HepG2 (cell line): ENCODE measurements at places on chromosomes 16 and 17.

GRCh38 chr16:57637424-57637823 lies 9.0 kb downstream of the ADGRG1 start:
- DNase-seq: no peak

DNA sequence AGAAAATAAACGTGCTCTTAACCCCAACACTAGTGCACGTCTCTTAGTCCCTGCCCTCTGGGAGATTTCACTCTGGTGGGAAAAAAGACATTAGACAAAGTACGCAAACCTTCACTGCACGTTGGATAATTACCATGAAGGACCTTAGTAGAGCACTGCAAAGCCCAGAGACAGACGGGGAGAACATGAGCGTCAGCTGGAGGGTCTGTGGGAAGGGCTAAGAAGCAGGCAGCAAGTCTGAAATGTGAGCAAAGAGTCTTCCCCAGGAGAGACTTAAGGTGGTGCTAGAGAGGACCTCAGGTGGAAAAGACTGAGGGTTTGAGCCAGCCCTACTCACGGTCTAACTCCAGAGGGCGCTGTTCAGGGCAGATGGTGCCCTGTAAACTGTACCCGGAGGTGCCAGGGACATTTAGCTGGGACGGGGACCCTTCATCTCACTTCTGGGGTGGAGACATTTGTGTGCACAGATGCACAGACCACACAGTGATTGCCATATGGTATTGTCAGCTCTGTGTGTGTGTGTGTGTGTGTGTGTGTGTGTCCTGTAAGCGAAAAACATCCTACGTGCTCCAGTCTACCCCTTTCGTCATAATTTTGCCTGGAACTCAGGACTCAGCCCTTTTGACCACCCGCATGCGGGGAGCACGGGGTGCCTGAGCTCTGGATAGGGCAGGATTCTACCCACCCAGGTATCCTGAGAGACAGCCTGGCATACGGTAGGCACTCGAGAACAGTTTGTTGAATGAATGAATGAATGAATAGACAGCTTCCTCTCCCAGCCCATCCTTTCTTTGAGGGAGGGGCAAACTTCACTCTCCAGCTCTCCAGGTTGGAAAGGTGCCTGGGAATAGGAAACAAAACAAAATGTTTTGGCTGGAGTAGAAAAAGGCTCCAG lies 10.1 kb upstream of the STAC2 start:
- peak; percentile 60 for DNase-seq

- DNase-seq: no peak
Measured at GRCh38 chr16:88840600-88841215, 16.0 kb downstream of the GALNS start.

GRCh38 chr16:56709443-56710040 lies 20.4 kb upstream of the NUP93 start:
- DNase-seq: no peak

DNA sequence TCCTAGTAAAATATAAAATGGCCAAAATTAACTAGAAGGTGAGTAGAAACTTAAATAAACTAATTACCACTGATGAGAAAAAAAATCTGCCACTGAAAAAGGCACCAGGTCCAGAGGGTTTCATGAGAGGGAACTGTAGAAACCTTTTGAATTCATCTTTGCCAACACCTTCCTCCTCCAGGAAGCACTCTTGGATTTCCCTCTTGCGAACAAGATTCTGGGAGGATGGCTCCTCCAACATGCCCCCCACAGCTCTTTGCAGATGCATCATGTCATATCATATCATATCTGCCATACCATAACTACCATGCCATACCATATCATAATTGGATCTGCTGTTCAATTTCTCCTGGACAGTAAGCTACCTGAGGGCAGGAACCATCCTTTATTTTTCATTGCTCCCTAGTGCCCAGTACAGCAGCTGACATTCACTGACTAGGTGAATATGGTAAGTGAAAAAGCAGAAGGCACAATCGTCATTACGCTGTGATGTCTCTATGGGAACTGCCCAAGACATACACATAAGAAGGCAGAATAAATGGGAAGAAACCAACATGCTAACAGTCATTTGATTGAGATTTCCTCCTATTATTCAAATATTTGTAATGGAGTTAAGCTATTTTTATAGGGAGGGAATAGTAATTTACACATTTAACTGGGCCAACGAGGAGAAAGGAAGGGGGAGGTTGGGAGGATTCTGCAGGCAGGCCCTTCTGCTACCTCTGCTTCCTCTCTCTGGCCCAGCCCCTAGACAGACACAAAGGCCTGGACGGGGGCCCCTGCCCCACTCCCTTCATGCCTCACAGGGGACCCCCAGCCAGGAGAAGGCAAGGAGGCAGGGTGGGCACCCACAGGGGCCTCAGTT lies 110.1 kb upstream of the SMURF2 start:
- no peak for DNase-seq

DNA sequence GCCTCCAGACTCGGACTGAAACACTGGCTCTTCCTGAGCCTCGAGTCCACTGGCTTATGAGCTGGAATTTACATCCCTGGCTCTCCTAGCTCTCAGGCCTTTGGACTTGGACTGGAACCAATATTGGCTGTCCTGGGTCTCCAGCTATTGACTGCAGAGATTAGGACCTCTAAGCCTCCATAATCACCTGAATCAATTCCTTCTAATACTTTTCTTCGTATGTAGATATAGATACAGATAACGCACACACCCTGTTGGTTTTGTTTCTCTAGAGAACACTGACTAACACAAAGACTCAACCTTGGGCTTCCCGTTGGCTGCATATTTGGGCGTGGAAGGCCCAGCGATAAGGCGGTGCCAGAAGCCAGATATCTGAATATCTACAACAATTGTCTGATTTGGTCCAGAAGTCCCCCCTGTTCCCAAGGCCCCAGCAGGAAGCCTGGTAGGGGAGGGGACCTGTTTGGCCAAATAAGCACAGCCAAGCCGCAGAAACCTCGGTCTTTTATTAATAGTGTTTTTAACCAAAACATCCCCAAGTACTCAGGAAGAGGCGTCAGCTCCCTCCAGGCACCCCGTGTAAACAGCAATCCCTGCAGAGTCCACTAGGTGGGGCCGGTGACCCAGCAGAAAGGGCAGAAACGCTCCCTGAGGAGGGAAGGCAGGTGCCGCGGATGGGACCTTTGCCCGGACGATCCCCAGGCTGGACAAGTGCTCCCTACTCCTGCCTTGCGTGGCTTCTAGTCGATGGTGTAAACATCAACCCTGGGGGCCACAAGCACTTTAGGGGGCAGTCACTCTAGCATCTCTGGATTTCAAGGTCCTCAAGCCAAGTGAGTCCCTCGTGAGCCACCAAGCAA lies 57.0 kb downstream of the ABR start:
- peak; percentile 53 for DNase-seq

DNA sequence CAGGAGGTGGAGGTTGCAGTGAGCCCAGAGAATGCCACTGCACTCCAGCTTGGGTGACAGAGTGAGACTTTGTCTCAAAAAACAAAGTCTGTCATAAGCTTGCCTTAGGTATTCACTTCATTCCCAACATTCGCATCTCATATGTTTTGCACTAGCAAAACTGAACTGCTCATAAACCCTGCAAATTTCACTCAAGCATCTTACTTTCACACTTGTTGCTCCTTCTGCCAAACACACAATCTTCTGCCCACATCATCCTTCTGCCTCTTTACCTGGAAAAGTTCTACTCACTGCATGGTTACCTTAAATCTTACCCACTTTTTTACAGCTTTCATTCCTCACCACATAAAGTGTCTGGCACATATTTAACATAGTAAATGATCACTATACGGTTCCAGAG lies 152.5 kb downstream of the USP22 start:
- DNase-seq: no peak

- DNase-seq: peak; percentile 71
Measured at GRCh38 chr17:82418001-82418986, at the start of the genes HEXD and OGFOD3. TSS of gene HEXD (plus strand) at chr17:82418347. CDS start at chr17:82419800, 1,453 bp downstream. TSS of gene OGFOD3 (minus strand) at chr17:82418586. CDS start at chr17:82418485, 101 bp downstream.

DNA sequence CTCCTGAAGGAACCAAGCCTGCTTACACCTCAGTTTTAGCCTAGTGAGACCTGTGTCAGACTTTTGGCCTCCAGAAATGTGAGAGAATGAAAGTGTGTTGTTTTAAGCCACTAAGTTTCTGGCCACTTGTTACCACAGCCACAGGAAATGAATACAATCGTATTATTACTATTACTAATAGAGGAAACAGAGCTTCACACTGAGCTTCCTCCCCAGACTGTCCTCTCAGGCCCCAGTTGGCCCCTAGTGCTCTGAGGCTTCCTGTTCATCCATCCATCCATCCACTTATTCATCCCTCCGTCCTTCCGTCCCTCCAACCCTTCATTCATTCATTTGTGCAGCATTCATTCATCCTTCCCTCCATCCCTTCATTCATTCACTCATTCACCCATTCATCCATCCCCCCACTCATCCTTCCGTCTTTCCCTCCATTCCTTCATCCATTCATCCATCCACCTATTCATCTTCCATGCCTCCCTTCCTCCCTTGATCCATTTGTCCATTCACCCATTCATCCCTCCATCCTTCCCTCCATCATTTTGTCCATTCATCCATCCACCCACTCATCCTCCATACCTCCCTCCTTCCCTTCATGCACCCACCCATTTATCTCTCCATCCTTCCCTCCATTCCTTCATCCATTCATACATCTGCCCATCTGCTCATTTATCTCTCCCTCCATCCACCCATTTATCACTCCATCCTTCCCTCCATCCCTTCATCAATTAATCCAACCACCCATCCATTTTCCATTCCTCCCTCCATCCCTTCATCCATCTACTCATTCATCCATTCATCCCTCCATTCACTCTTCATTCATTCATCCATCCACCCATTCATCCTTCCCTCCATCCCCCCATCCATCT lies 95.0 kb downstream of the FOXL1 start:
- no peak for DNase-seq

GRCh38 chr17:19719355-19720209 lies 3.2 kb upstream of the SLC47A2 start:
- DNase-seq: no peak

DNA sequence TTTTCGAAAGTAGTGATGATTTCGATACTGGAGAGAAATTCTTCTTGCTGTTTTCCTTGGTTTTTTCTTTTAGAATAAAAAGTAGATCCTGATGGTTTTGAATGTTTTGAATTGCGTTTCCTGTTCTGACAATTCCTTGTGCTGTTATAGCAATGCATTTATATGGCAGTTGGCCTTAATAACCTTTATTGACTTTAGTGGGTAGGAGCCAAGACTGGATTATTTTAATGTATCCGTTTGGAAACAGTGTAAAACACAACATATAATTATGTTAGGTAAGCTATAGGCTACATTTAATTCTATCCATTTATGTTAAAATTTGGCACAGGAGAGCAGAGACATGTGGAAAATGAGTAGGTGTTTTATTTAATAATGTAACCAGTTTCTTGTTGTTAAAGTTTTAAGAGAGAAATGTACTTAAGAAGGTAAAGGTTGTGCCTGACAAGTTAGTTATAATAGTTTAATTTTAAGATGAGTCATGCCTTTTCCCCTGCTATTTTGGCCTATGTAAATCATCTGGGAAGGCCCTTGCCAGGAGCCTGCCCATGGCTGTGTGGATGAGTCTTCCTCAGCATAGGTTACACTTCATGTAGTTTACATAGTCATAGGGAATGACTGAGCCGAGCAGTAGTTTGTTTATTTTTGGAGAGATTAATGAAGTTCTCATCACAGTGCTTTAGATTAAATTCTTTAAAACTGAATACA lies 189.9 kb downstream of the FTO start:
- no peak for DNase-seq

DNA sequence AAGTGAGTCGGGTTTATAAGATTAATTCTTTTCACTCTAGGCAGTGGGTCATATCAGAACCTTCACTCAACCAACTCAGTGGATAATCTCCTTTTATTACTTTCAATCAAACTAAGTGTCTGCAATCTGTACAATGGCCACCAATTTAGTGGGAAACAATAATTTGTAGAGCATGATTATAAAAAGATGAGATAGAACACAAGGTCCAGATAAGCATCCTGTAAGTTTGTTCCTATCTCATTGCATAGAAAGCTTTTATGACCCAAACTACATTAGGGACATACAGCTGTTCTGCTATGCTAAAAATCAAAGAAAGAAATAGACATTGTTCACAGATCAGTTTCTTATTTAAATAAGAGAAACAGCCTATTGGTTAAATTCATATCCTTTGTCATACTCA lies 341.4 kb upstream of the PSMD7 start:
- no peak for DNase-seq

DNA sequence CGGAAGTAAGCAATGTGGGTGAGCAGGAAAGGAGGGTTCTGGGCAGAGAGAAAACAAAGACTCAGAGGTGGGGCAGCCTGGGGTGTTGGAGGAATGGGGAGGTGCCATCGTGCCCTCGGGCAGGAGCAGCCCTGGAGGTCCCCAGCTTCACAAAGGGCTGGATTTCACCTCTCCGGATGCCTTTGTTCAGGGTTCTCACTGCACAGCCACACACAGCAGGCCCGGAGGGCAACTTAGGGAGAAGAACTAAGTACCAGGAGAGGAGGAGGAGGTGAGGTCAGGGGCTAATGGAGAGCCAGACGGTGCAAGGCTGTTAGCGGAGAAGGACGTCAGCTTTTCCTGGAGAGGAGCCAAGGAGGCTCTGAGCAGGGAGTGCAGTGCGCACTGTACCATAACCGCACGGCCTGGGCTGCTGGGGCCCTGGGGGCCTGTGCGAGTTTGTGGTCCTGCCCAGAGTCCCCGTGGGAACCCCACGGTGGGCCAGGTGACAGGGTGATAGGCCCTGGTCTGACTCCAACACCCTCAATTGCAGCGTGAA lies 9.3 kb downstream of the ARRB2 start:
- DNase-seq: no peak

DNA sequence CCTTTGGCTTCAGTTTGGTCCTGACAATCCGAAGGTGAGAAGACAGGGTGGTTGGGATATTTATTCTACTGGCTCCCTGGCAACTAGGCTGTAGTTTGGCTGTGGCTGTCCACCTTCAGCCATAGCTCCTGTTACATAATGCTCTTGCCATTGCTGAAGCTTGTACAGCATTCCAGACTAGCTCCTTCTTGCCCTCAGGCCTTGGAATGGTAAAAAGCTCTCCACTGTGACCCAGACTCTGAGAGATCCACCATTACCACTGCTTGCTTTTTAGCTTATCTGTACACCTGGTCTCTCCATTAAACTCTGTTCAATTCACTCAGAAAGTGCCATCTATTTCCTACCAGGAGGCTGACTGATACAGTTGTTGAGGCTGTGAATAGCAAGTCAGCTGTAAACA lies 231.8 kb upstream of the MON1B start:
- no peak for DNase-seq

- DNase-seq: no peak
Measured at GRCh38 chr17:9897372-9897968, 7.6 kb downstream of the RCVRN start.

GRCh38 chr16:85055493-85056210 lies 28.1 kb downstream of the KIAA0513 start:
- DNase-seq: peak; percentile 32

DNA sequence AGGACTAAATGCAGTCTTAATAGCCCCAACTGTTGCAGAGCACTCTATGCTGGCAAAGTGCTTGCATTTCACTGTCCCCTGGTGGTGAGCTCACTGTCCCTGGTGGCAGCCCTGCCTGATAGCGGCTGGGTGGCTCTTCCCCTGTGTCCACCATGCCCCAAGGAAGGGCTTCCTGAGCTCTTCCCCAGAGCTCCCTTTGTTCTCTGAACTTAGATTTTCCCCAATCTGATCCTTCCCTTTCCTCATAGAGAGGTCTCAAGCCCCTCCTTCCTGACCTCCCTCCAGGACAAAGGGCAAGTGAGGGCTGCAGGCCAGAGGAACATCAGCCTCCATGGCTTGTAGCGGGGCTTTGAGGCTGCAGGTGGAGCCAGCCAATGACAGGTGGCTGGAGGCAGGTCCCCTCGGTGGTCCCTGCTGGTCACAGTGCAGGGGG lies 17.0 kb downstream of the BEAN1 start:
- peak; percentile 55 for DNase-seq

- no peak for DNase-seq
Measured at GRCh38 chr16:3672571-3673041, 18.1 kb downstream of the DNASE1 start.
